Effector CD4-positive, alpha-beta T cell (primary cell): ENCODE measurements at places on chromosomes 11 and 22.

DNA sequence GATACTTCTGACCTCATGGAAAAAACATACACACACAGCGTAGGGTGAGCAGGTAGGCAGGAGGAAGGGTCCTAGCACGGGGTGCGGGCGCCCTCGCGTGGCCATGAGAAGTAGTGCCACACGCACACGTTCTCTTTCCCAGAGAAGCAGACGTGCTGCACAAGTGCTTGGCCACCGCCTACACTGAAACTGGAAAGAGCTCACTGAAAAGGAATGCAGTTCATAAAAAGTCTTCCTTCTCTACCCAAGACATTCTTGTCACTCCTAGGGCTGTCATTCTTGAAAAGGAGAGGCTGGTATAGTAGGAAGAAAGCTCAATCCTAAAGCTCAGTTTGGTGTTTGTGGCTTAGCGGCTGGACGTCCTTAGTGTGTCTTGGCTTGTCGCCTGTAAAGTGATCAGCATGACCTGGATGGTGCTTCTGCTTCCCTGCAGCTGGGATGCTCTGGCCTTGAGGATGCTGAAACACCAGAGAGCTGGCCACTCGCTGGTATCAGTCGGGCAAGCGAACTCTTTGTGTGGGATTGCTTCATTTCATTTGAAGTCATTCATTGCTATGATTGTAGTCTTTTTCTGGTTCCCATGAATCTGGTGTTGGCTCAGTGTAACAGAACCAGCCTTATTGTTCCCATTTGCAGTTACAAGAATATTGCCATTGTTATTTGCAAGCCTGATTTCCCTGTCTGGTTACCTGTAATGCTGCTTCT, 303.8 kb downstream of the NTM start:
- no peak for DNase-seq

DNA sequence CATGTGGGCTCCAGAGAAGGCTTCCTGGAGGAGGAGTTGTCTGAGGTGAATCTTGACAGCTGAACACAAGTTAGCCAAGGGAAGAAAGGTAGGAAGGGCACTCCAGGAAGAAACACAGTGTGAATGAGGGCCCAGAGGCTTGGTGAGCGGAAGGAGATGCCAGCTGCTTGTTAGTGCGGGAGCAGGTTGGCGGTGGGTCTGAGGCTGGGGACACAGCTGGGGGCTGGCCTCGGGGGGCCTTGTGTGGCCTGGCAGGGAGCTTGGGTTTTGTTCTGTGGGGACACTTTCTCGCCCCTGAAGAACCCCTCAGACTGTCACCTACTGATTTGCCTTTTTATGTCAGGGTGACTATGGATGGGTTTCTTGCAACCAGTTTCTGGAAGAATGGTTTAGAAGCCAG, 160.0 kb downstream of the ST3GAL4 start:
- DNase-seq = no peak

DNA sequence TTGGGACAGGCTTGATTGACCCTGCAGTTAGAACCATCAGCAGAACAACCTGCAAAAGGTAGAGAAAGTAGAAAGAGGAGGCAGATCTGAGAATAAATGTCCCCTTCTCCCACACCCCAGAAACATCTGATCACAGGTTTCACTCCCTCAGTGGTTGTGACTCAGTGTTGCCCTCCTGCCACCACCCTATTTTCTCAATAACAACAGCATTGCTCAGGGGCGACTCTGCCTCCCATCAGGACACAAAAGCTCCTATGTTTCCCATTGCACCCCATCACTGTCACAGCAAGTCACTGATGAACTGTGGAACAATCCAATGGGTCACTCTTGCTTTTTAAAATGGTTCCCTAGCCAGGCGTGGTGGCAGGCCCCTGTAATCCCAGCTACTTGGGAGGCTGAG, 110.2 kb downstream of the RASSF10 start:
- no peak for DNase-seq

GRCh38 chr22:49257551-49257961, 570.1 kb downstream of the BRD1 start:
- no peak for DNase-seq

DNA sequence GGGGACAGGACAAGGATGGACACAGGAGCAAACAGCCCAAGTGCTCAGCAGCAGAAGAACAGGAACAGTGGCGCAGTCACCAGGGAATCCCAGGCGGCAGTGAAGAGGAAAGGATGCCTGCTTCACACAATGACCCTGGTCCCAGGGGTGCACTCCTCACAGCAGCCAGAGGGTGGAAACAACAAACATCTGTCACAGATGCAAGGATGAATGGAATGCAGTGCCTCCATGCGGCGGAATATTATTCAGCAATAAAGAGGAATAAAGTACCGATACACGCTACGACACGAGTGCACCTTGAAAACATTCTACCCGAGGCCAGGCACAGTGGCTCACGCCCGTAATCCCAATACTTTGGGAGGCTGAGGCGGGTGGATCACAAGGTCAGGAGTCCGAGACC, 12.7 kb downstream of the CSNK1E start:
- no peak for DNase-seq

DNA sequence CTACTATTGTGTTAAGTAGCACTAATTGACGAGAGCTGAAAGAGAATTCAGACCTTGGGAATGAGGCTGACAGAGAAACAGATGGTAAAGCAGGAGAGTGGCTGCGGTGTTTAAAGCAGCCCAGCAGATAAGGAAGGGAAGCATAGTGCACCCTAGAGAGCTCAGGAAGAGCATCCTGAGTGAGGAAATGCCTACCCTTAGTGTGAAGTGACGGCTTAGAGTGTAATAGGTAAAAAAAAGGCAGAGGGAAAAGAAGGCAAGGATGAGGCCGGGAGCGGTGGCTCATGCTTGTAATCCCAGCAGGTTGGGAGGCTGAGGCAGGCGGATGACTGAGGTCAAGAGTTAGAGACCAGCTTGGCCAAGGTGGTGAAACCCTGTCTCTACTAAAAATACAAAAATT, 22.4 kb upstream of the ETS1 start:
- DNase-seq = no peak

GRCh38 chr22:46421267-46421666, 85.8 kb downstream of the TRMU start:
- DNase-seq = no peak

GRCh38 chr11:111465400-111465799, 46.8 kb downstream of the BTG4 start:
- DNase-seq = no peak

DNA sequence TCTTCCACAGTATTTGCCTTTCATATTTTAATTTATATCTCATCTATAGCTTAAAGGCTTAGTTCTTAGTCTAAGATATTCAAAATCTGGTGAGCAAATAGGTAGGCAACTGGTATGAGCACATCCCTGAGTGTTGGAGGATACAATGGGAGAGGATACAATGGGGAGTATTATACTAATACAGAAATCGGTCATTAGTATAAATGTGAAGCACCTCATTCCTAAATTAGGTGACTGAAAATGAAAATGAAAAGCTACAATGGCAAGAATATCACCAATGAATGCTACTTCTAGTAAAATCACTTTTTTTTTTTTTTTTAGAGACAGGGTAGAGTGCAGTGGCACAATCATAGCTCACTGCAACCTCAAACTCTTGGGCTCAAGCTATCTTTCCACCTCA, 21.0 kb downstream of the ENTHD1 start:
- DNase-seq = no peak

DNA sequence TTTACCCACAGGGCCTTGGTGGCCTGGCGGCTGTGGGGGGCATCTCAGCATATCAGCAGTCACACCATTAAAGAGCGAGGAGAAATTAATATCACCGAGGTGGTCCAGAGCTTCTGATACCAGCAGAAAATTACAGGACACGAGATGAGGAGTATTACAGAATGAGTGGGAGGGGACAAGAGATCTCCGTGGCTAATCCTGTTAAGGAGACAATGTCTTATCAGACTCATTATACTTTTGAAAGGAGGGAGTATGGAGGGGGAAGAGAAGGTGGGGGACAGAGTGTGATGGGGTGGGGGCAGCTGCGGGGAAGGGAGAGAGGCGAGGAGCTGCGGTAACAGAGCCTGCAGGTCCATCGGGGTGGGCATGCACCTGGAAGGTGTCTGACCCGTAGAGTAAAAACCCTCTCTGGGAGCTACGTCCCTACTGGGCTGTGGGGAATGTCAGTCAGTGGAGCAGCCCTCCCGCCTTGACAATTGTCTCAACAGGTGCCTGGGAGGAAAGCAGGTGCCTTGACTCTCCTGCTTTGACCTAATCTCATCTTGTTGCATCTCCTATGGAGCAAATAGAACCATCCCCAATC, 224.2 kb downstream of the CEP164 start:
- no peak for DNase-seq

DNA sequence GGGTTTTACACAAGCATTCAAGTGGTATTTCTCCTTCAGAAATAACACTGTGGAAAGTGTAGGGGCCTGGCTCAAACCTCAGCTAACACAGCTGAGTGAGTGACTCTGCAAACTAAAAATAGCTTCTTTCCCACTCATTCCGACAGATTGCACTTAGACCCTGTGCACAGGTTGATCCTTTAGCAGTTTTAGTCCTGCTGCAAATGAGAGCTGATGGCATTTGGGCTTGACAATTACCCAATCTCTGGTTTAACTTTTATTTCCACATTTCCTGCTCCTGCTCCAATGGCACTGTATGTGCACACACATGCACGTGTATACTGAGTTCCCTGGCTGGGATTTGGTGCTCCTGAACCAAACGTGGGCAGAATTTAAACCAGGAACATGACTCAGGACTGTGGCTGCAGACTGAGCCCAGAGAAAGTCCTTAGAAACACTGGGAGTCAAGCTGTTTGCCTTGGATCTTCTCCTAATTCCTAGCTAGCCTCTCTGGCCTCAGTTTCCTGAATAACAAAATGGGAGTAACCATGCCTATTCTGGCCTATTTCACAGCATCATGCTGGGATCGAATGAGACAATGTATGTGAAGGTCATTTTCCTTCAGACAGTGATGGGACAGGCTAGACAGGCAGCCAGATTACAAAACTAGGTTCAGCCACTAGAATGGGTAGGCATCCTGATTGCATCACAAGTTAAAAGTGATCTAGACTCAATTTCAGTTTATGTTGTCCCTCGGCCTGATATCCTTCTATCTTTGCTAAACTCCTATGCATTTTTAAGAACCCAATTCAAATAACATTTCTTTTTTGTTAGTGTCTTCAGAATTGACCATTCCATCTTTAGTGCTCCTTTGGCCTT, 58.2 kb downstream of the SERGEF start:
- no peak for DNase-seq

- no peak for DNase-seq
These were observed 147.0 kb upstream of the B3GAT1 start for GRCh38 chr11:134558916-134559601.

DNA sequence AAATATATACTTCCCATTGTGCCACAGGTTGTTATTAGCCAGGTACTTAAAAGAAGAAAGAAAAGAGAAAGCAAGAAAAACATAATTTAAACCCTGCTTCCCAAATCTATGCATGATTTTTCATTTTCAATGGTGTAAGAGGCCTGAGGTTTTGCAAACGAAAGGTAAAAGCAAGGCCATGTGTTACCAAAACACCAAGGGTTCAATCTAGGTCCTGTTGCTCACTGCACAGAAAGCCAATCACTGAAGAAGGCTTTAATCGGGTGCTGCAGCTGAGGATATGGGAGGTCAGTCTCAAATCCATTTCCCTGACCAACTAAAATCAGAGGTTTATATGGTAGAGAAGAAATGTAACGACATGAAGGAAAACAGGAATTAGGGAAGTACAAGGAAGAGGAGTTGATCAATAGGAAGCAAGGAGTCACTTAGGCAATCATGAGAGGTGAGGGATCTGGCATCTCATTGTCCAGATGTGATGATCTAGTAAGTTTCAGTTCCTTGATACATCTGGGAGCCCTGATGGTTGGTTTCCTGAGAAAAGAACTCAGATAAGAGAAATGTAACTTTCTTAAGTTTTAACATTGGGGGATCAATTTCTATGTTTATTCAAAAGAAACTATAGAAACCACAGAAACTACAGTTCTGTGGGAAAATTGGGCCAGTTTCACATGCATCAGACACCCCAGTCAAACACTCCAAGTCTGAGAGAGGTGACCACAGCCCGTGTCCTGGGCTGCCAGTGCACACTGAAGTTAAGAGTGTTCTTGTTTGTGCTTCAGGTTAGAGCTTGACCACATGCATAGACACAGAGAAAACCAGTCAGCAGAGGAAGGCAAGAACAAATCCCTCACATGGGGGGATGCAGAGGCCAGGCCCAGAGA, 18.1 kb upstream of the DKK3 start:
- DNase-seq = no peak

GRCh38 chr11:66012946-66013761, 1.3 kb downstream of the CST6 start:
- DNase-seq = no peak

- DNase-seq = no peak
These were observed 831 bp upstream of the TMEM135 start for GRCh38 chr11:87036756-87037449.

GRCh38 chr11:76096552-76096951, 109.8 kb downstream of the WNT11 start:
- DNase-seq = no peak

DNA sequence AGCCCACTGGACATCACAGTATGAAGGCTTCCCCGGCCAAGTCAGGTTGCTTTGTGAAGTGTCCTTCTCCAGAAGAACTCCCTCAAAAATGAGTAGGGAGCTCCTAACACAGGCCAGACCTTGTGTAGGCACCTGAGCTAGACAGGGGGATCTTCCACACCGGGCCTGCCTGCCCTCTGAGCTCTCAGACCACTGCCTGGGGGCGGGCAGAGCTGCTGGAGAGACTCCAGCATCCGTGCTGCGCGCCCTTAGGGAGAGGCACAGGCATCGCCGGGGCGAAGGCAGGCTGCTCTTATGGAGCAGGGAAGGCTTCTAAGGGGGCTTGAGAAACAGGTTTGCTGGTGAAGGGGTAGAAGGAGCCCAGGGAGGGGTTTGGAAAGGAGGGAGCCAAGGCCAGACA, 4.4 kb downstream of the KCNJ5 start:
- DNase-seq = no peak

GRCh38 chr11:76074148-76075095, 131.9 kb downstream of the WNT11 start:
- DNase-seq = no peak

DNA sequence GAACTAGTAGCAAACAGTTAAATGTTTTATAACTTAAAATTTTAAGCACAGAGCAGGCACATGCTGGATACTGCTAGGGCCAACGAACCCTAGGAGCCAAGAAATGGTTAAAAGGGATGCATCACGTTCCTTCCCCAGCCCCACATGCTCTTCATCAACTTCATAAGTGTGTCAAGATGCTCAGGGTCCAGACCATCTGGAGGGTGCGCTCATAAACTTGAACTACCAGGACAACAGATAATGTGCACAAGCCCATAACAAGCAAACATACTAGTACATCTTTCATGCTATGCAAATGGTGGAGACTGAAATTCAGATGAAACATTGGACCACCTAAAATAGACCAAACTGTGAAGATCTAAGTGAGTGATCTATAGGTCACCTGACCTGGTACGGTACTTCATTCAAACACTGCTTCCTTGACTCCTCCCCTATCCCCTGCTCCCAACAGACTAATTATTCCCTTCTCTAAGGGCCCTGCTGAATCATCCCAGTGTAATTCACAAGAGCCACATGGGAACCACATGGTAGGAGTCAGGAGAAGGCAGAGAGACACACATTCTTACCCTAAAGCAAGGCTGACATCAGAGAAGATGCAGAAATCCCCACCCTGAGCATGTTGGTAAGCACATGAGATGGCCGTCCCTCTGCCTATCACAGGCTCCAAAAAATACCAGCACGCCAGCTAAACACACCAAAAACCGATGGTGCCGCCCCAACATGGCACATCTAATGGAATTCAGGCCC, 83.9 kb downstream of the ETS1 start:
- peak; percentile 54 for DNase-seq

- DNase-seq = no peak
These were observed 32.6 kb downstream of the PPFIBP2 start for GRCh38 chr11:7546324-7546791.
